ENCODE measurements at places on chromosomes 7 and 10. TPM values are rescaled to one million over a fixed set of nuclear protein-coding genes. Genes with fewer than 3 reads are reported as not detected.

PKD2L1 gene
- not detected for total RNA-seq

TRA2A gene
- 70.1 TPM for total RNA-seq

TSPAN13 gene
- total RNA-seq, result 11.8 TPM

SHTN1 gene
- total RNA-seq, result 19.6 TPM

HTR7 gene
- 0.34 TPM for total RNA-seq

EEPD1 gene
- total RNA-seq, result 12.3 TPM

OR13A1 gene
- total RNA-seq, result 1.2 TPM

AMPH gene
- 11.8 TPM for total RNA-seq

GRCh38 chr10:129972145-129972965, 8.3 kb upstream of the EBF3 start:
- no peak for DNase-seq
- peaks cover 40% of the 10 kb centered on the region for H3K27me3 ChIP-seq
- peaks cover 8% of the 10 kb centered on the region for H3K4me1 ChIP-seq
- H3K27ac ChIP-seq, result no peak overlapping the region
- no peaks in the 10 kb centered on the region for H3K36me3 ChIP-seq
- no peak overlapping the region for H3K4me3 ChIP-seq

DNA sequence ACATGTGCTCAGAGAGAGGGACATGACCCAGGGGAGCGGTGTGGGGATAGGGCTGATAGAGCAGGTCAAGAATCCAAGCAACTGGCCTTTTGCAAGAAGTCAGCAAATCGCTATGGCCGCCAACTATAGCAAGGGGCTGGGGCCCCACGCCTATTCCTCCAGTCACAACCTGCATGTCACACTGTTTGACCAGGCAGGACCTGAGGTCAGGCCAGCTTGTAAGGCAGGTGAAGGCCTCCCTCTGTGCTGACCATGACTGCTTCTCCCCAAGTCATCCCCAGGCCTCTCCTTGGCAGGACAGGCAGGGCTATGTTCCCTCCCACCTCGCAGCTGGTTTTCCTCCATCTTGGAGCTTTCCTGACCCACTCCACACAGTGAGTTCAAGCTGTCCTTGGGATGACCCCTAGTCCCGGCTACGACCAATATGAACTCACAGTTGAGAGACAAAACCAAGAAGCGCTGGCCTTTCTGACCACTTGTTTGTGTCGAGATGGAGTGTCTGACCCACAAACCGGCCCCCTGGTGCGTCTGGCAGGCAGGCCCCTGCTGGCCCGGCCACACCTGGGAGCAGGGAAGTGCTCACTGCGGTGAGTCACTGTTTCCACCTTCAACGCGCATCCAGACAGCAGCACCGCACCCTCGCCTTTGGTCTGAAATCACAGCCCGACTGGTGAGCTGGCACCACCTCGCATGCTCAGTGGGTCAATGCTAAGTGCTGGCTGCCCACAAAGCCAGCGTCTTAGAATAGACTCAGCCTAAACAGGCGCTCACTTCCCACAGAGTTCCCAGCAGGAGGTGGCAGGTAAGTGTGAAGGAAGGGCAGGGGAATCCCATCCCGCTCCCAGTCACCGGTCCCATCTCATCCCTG, 81.4 kb downstream of the VWA2 start:
- H3K4me1 ChIP-seq, result no peaks in the 10 kb centered on the region
- no peak overlapping the region for H3K4me3 ChIP-seq
- H3K27ac ChIP-seq, result no peak overlapping the region
- DNase-seq, result peak; percentile 56

GRCh38 chr10:62653254-62653653, 151.3 kb upstream of the ADO start:
- no peak overlapping the region for H3K4me3 ChIP-seq
- H3K27me3 ChIP-seq, result no peaks in the 10 kb centered on the region
- H3K27ac ChIP-seq, result no peak overlapping the region
- no peaks in the 10 kb centered on the region for H3K4me1 ChIP-seq

DNA sequence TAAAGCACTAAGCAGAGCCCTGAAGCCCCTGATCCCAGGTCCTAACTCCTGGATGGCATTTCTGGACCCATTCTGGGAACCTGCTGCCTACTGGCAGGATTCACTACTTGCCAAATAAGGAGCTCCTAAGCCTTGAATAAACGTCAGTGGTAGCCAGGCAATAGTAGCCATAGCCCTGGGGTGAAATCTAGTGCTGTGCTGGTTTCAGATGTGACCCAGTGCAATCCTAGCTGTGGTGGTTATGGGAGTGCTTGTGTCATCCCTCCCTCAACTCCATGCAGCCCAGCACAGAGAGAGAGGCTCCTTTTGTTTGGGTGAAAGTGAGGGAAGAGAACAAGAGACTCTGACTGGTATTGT, 43.7 kb downstream of the PCLO start:
- H3K27me3 ChIP-seq, result no peaks in the 10 kb centered on the region
- no peak for DNase-seq

DNA sequence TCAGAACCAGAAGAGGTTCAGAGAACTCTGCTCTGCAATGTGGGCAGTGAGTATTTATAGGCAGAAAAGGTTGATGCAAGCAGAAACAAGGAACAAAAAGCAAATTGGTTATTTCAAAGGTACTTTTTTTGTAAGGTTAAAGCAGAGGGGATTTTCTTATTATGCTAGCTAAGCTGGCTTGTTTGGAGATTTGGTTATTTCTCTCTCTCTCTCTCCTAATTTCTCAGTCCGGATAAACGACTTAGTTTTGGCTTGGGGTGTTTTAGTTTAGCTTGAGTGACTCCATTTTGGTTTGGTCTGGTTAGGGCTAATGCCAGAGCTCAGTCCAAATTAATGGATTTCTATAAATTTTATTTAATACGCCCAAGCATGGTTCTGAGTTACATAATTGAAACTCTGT, 566.8 kb downstream of the SH2D4B start:
- no peak overlapping the region for H3K4me3 ChIP-seq
- no peaks in the 10 kb centered on the region for H3K36me3 ChIP-seq
- DNase-seq, result no peak
- H3K27ac ChIP-seq, result no peak overlapping the region
- no peaks in the 10 kb centered on the region for H3K27me3 ChIP-seq

- H3K4me1 ChIP-seq, result no peaks in the 10 kb centered on the region
- H3K4me3 ChIP-seq, result no peak overlapping the region
- H3K36me3 ChIP-seq, result no peaks in the 10 kb centered on the region
- H3K27ac ChIP-seq, result no peak overlapping the region
Measured at GRCh38 chr7:66970310-66970709, 25.1 kb downstream of the SBDS start.

GRCh38 chr10:5555881-5556280, 31.1 kb downstream of the CALML3 start:
- H3K4me1 ChIP-seq, result no peaks in the 10 kb centered on the region
- no peaks in the 10 kb centered on the region for H3K27me3 ChIP-seq
- no peak overlapping the region for H3K4me3 ChIP-seq

DNA sequence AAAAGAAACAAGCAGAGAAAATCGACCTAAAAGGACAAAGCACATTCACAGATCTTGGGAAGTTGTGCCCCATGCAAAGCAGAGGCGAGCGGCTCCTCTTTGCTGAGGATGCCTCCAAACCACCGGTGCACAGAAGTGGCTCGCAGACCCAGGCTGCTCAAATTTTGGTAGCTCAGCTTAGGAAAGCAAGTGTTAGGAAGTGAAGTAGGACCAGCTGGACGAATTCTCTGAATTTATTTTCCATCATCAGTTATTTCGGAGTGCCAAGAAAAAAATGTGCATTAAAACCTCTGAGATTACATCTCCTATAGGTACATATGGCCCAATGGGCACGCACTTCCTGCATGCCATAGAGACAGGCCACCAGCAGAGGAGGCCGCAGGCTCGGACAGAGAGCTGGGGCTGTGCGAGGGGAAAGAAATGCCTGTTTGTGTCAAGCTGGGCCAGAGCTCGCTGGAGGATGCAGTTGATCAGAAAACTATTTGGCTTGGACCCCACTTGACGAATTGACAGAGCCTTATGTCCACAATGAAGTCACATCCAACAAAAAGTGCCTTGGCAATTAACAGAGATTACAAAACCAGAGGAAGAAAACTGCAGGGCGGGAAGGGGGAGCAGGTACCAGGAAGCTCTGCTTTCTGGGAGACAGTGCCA, 122.3 kb upstream of the LYZL2 start:
- no peak for DNase-seq
- no peaks in the 10 kb centered on the region for H3K4me1 ChIP-seq
- no peak overlapping the region for H3K27ac ChIP-seq
- H3K36me3 ChIP-seq, result no peaks in the 10 kb centered on the region
- H3K4me3 ChIP-seq, result no peak overlapping the region

DNA sequence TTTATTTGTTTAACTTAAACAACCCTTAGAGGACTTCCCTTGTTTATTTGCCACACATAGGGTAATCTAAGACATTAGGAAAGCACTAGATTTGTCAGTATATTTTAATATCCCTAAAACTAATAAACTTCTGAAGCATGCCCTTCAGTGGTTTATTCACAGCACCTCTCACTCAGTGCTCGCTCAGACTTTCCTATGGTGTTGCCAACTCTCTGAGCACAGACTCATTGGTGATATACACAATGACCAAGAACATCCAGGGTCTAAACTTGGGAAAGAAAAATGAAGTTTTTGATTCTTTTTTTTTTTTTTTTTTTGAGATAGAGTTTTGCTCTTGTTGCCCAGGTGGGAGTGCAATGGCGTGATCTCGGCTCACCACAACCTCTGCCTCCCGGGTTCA, 82.2 kb downstream of the RAB11FIP2 start:
- DNase-seq, result no peak
- no peaks in the 10 kb centered on the region for H3K36me3 ChIP-seq
- no peaks in the 10 kb centered on the region for H3K4me1 ChIP-seq
- no peak overlapping the region for H3K27ac ChIP-seq
- no peak overlapping the region for H3K4me3 ChIP-seq

DNA sequence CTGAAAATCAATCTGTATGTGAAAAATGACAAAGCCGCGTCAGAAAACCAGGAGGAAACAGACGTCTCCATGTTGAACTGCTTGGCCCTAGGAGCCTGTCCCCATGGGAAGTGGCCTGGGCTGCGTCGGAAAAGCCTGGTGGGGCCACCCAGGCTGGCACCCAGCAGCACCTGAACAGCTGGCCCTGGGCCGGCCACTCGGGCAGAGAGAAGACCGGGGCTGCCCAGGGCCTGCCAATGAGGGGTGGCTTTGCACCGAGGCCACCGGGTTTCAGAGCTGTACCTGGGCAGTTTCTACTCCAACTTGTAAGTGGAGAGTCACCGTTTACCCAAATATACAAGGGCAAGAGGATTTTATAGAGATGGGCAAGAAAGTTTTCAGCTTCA, 1.1 kb upstream of the FUOM start:
- H3K27ac ChIP-seq, result no peak overlapping the region
- H3K4me1 ChIP-seq, result no peaks in the 10 kb centered on the region
- DNase-seq, result no peak
- H3K4me3 ChIP-seq, result no peak overlapping the region

DNA sequence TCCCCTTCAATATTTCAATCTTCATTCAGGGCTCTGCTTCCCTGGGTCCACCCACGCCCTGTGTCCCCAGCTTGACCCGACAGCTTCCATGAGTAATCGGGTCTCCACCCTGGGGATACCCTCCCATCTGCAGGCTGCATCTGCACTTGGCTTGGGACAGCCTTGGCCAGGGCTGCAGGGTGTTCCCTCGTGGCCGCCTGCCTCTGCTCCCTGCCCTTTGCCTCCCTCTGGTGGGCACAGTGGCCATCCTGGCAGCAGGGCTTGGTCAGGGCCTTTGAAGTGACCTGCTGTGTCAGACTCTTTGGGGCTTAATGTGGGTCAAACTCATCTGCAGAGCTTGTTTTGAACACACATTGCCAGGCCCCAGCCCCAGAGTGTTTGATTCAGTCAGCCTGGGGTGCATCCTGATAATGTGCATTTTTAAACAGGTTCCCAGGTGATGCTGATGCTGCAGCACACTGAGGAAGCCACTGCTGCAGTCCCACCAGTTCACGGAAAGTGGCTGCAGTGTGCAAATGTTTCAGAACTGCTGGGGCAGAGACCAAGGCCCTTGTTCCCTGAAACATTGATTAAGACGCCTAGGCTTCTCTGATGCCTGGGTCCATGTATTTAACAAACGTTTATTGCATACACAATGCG, 80.7 kb upstream of the SEC61G start:
- H3K27ac ChIP-seq, result no peak overlapping the region
- DNase-seq, result peak; percentile 50
- H3K4me3 ChIP-seq, result no peak overlapping the region
- no peaks in the 10 kb centered on the region for H3K36me3 ChIP-seq
- peaks cover 16% of the 10 kb centered on the region for H3K4me1 ChIP-seq
- no peaks in the 10 kb centered on the region for H3K27me3 ChIP-seq

- H3K27me3 ChIP-seq, result no peaks in the 10 kb centered on the region
- no peak overlapping the region for H3K27ac ChIP-seq
- no peaks in the 10 kb centered on the region for H3K36me3 ChIP-seq
- no peaks in the 10 kb centered on the region for H3K4me1 ChIP-seq
Measured at GRCh38 chr7:80047032-80047431, 87.6 kb upstream of the GNAI1 start.

- no peak overlapping the region for H3K27ac ChIP-seq
- no peaks in the 10 kb centered on the region for H3K36me3 ChIP-seq
- H3K27me3 ChIP-seq, result no peaks in the 10 kb centered on the region
- H3K4me3 ChIP-seq, result no peak overlapping the region
- DNase-seq, result no peak
Measured at GRCh38 chr7:124071843-124072242, 39.0 kb upstream of the TMEM229A start.

- DNase-seq, result no peak
- H3K4me1 ChIP-seq, result no peaks in the 10 kb centered on the region
- no peak overlapping the region for H3K4me3 ChIP-seq
- H3K36me3 ChIP-seq, result no peaks in the 10 kb centered on the region
- H3K27ac ChIP-seq, result no peak overlapping the region
Measured at GRCh38 chr7:48384180-48384752, 213.0 kb downstream of the ABCA13 start.

DNA sequence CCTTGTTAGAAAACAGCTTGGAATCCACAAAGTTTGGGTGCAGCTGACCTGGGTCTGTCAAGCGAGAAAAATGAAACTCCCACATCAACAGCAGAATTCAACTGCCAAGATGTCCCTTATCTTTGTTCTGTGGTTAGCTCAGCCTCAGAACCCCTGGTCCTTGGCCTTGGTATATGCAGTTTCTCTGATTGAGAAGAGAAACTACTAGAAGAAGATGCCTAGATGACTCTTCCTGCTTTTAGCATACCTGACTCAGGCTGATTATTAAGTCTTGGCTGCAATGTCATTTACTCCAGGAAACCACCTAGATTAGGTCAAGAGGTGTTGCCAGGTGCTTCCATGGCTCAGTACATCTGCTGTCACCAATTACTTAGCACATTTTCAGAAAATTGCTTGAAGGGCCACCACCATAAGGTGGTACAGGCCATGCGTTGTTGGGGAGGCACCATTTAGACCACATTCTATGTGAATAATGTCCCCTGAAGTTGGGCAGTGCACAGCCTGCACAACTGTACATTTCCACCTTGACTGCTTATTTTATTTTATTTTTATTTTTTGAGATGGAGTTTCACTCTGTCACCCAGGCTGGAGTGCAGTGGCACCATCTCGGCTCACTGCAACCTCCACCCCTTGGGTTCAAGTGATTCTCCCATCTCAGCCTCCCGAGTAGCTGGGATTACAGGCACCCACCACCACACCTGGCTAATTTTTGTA, 59.4 kb upstream of the ZNF438 start:
- H3K4me3 ChIP-seq, result no peak overlapping the region
- H3K36me3 ChIP-seq, result no peaks in the 10 kb centered on the region
- H3K27ac ChIP-seq, result no peak overlapping the region
- no peaks in the 10 kb centered on the region for H3K27me3 ChIP-seq
- no peaks in the 10 kb centered on the region for H3K4me1 ChIP-seq

- peaks cover 2% of the 10 kb centered on the region for H3K4me1 ChIP-seq
- peak overlapping the region; percentile 69 for H3K4me3 ChIP-seq
- no peaks in the 10 kb centered on the region for H3K27me3 ChIP-seq
- H3K27ac ChIP-seq, result peak overlapping the region; percentile 94
- no peak for DNase-seq
- no peaks in the 10 kb centered on the region for H3K36me3 ChIP-seq
Measured at GRCh38 chr10:115094416-115095140, 1.4 kb downstream of the ATRNL1 start.
